Cerebellum (tissue), 4 donors: ENCODE measurements at places on chromosomes 5 and 9. TPM values are rescaled to one million over a fixed set of nuclear protein-coding genes. Genes with fewer than 3 reads are reported as not detected.

GNE gene
- 22.9 TPM for total RNA-seq

DNAI1 gene
- 13.2 TPM for total RNA-seq

PFN3 gene
- not detected for total RNA-seq

ARID3C gene
- total RNA-seq = 0.45 TPM

CCL28 gene
- total RNA-seq = 0.18 TPM

SURF1 gene
- total RNA-seq = 5.1 TPM

LURAP1L gene
- 13.3 TPM for total RNA-seq

OTP gene
- 0.27 TPM for total RNA-seq

FOXE1 gene
- not detected for total RNA-seq

PDE6A gene
- total RNA-seq = not detected

SLCO6A1 gene
- total RNA-seq = not detected

NUTM2G gene
- not detected for total RNA-seq

CDKN2B gene
- 0.09 TPM for total RNA-seq

DNAJB5 gene
- total RNA-seq = 18.6 TPM

NSG2 gene
- 349 TPM for total RNA-seq

GARIN3 gene
- total RNA-seq = not detected

COL5A1 gene
- 27.7 TPM for total RNA-seq

ENTR1 gene
- 18.3 TPM for total RNA-seq
